Heart right ventricle (tissue), 16 donors: ENCODE measurements at places on chromosomes 2 and 18. TPM values are rescaled to one million over a fixed set of nuclear protein-coding genes. Genes with fewer than 3 reads are reported as not detected.

Gene TUBA3E
- 286 TPM for polyA plus RNA-seq

Gene SP140
- 0.51 TPM for polyA plus RNA-seq

Gene UGT1A10
- polyA plus RNA-seq = not detected

Gene SKOR2
- not detected for polyA plus RNA-seq

Gene GLI2
- 0.37 TPM for polyA plus RNA-seq

Gene HAAO
- 6.4 TPM for polyA plus RNA-seq

Gene MAP3K19
- polyA plus RNA-seq = not detected

Gene ACADL
- 2.1 TPM for polyA plus RNA-seq
